ENCODE measurements at places on chromosomes 12 and 14.
A peak's percentile ranks its signal among the peaks of the same experiment; 100 is the strongest.

DNA sequence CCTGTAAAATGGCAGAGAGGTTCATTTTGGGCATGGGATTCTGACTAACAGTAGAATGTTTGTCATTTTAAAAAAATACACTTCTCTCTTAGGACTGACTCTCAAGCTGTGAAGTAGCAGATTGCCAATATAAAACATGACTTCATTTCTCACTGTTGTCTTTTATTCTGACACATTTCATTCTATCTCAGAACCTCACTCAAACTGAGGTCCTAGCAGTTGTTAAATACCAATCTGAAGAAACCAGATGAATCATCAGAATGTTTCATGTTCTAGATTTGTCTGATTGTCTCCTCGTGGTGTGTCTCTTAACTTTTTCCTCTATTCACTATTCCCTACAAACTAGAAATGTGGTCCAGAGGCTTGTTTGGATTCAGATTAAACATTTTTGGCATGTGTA, 276.5 kb upstream of the NPAS3 start:
- no peak for DNase-seq

DNA sequence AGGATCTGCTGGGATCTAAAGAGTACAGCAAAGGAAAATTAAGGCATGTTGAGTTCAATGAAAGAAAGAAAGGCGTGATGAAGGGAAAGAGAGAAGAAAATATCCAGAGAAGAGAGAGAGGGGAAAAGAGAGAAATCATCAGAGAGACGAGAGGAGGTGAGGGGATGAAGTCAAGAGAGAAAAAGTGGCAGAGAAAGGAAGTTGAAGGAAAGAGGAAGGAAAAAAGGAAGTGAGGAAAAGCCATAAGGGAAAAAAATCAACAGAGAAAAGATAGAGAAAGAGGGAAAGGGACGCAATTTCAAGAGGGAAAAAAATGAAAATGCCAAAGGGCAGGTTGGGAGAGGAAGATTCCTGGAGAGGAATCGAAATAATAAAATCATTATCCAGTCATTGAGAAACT, 40.4 kb downstream of the LLPH start:
- no peak for DNase-seq

- DNase-seq: no peak
Measured at GRCh38 chr14:83047059-83047830, 1513.6 kb upstream of the SEL1L start.

- peak; percentile 7 for DNase-seq
Measured at GRCh38 chr14:91067186-91067585, 6.7 kb upstream of the RPS6KA5 start.

DNA sequence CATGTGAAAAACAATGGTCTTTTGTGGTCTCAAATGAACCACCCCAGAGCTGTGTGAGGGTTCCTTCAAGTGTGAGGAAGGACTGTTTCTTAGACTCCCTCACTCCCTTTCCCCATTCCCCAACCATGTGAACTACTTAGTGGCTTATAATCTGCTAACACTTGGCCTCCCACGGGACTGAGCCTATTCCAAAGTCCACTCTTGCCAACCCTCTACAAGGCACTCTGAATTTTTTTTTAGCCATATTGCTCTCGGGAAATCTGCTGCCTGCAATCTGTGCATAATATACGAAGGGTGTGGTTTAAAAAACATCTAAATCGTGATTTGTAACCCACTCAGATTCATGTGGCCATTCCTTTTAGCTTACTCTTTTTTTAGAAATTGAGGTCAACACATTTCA, 2.6 kb downstream of the SVOP start:
- no peak for DNase-seq

DNA sequence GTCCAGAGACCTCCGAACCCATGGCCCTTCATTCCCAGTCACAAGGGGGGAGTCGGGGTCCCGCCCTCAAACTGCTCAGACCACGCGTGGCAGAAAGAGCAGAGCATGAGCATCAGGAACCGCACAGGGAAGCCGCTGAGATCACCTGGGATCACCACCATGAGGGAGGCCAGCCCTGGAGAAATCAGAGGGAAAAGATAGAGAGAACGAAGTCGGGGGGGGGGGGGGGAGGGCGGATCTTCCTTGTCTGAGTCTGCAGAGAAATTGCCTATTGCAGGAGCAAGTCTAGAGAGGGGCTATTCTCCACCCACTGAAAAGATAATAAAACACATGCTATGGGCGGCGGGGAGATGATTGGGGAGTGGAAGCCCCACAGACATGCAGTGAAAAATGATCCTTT, 884 bp upstream of the TMEM132C start:
- DNase-seq: no peak

DNA sequence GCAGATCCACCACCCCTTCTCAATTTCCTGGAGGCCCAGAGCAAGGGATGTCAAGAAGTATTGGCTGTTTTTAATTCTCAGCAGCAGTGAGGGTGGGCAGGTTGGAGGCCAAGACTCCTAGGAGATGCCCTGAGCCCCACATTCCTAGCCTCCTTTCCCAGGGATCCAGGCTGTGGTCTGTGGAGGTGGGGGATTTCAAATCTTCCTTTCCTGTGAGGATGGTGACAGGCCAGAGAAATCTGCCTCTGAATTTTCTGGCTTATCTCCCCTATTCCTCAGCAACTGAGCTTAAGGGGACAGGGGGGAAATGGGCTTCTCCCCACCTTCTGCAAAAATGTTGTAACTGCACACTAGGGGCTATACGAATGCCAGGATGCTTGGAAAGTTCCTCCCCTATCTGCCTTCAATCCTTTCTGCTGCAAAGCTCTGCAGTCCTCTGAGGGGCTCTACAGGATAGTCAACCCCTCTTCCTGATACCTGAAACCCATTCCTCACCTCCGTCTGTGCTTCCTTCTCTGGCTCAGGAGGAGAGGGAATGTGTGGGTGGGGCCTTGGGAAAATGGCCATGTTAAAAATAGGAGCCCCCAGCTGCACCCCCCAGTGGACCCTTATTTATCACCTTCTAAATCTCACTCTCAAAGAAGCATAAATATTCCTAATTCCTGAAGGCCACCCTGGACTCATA, 6.6 kb downstream of the GPR84 start:
- DNase-seq: no peak

Data from activated CD8-positive, alpha-beta memory T cell treated with anti-CD3 and anti-CD28 coated beads for 1 hour (primary cell).